Stimulated activated naive CD4-positive, alpha-beta T cell treated with Interleukin-2 at 50 U/mL for 16 hours (primary cell): ENCODE measurements at places on chromosomes 2 and 18.

- no peak for DNase-seq
These were observed 43.7 kb downstream of the FSIP2 start for GRCh38 chr2:185782223-185782769.

- no peak for DNase-seq
These were observed 1229.1 kb upstream of the ACVR2A start for GRCh38 chr2:146615778-146616177.

DNA sequence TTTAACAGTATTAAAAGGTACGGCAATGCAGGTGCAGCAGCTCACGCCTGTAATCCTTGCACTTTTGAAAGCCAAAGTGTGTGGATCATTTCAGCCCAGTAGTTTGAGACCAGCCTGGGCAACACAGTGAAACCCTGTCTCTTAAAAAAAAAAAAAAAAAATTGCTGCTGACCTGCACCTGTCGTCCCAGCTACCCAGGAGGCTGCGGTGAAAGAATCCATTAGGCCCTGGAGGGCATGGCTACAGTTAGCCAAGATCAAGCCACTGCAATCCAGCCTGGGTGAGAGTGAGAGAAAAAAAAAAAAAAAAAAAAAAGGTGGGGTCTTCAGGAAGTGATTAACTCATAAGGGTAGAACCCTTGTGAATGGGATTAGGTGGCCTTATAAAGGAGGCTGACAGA lies 12.8 kb downstream of the CUL3 start:
- DNase-seq, result no peak

DNA sequence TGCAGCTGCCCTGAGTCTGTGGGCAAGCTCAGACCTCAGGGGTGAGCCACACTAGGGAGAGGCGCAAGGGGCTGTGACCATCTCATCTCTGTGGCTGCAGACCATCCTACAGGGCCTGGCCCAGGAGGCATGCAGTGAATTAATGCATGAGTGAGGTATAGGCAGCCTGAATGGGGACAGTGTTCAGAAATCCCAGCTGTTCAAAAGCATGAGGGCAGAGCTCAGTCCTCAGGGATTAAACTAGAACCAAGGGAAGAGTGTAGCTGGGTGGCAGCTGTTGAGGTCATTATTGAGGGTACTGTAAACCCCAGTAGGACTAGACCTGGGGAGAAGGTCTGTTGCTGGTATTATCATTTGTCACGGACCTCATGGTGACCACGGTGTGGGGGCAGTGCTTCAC lies 17.0 kb downstream of the TMEM177 start:
- DNase-seq, result no peak

- DNase-seq, result no peak
These were observed 19.5 kb downstream of the CIB4 start for GRCh38 chr2:26621469-26622199.

DNA sequence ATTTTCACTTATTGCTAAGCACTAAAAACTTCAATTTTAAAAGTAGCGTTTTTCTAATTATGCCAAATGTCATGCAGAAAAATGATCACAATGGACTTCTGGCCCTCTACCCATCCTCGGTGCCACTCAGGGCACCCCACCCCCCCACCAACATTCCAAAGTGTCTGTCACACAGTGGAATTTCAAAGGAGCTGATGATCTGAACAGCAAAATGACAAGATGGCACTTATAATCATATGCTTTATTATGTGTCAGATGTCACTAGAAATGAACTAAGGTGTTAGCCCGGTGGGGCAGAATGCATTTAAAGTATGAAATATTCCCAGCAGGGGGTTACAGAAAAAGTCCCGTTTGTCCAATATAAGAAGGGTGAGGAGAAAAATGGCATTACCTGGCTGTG lies 360.7 kb upstream of the RAB12 start:
- DNase-seq, result no peak

GRCh38 chr2:169479257-169480078 lies at the start of gene BBS5:
TSS of gene BBS5 (plus strand) at chr2:169479494. CDS start at chr2:169479554, 60 bp downstream.
- peak; percentile 69 for DNase-seq

DNA sequence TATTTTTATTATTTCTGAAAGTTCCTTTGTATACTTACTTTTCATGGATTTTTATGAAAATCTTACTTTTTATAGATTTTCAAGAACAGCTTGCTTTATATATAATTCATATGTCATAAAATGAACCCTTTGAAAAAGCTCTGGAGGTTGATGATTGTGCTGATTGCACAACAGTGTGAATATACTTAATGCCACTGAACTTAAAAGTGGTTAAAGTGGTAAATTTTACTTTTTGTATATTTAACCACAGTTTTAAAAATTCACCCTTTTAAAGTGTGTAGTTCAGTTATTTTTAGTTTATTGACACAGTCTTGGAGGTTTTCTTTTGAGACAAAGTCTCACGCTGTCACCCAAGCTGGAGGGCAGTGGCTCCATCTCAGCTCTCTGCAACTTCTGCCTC lies 8.4 kb downstream of the SANBR start:
- no peak for DNase-seq

- no peak for DNase-seq
These were observed 80.0 kb downstream of the CCDC93 start for GRCh38 chr2:117933884-117934354.

- no peak for DNase-seq
These were observed 177.6 kb downstream of the SUCLG1 start for GRCh38 chr2:84281510-84281909.

GRCh38 chr18:73461038-73461779 lies 593.4 kb upstream of the NETO1 start:
- no peak for DNase-seq

- no peak for DNase-seq
These were observed 1.3 kb downstream of the PTPN2 start for GRCh38 chr18:12882453-12883371.

DNA sequence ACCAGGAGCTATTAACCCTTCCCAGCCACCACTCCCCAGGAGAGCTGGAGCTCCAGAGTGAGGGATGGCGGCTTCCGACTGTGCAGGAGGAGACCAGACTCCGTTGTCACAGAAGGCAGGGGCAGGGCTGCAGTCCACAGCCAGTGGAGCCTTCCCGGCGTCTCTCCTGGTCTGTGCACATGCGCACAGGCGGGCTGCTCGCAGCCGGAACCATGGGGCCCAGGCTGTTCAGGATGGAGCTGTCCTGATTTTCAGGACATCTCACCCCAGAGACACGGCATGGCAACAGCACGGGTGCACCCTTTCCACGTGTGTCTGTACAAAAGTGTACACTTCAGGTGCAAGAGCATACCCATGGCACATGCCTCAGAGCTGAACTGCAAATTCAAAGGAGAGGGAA lies 28.9 kb downstream of the EIPR1 start:
- DNase-seq, result no peak

- no peak for DNase-seq
These were observed 210.8 kb downstream of the DYSF start for GRCh38 chr2:71664161-71664560.
